ENCODE measurements at places on chromosomes 12 and 14. TPM values are rescaled to one million over a fixed set of nuclear protein-coding genes. Genes with fewer than 3 reads are reported as not detected.

RACGAP1 gene
- 24.0 TPM for total RNA-seq

PTPN11 gene
- total RNA-seq: 110 TPM

GZMH gene
- not detected for total RNA-seq

GPRC5A gene
- total RNA-seq: 7.6 TPM

CLEC9A gene
- not detected for total RNA-seq

COPS7A gene
- 98.5 TPM for total RNA-seq

GLIPR1L1 gene
- total RNA-seq: not detected

GAS2L3 gene
- 12.8 TPM for total RNA-seq

KRT79 gene
- total RNA-seq: not detected

CLEC4E gene
- total RNA-seq: not detected

PAPLN gene
- total RNA-seq: 4.6 TPM

CISTR gene
- not detected for total RNA-seq

Data from bronchial smooth muscle cell (primary cell).